ENCODE measurements at places on chromosomes 4 and X.

DNA sequence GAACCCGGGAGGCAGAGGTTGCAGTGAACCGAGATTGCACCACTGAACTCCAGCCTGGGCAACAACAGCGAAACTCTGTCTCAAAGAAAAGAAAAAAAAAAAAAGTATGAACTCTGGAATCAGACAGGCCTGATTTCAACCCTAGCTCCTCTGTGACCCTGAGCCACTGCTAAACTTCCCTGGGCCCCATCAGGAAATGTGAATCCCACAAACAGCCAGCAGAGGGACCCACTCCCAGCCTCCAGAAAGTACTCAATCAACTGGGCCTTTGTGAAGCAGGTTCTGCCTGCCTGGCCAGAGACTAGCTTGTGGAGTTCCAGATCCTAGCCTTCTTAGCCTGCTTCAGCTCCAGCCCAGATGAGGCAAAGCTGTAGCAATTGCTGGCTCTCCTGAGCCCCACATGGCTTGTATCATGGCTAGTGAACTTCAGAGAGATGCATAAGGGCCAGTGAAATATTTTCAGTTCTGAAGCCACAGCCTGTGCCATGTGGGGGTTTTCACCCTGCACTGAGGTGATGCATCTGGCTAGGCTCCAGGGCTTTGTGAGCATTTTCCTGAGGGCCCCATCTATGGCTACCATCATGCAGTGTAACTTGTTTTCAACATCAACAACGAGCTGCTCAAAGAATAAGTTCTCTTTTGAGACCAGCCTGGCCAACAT lies 7.2 kb upstream of the IDS start:
- DNase-seq = peak; percentile 41

DNA sequence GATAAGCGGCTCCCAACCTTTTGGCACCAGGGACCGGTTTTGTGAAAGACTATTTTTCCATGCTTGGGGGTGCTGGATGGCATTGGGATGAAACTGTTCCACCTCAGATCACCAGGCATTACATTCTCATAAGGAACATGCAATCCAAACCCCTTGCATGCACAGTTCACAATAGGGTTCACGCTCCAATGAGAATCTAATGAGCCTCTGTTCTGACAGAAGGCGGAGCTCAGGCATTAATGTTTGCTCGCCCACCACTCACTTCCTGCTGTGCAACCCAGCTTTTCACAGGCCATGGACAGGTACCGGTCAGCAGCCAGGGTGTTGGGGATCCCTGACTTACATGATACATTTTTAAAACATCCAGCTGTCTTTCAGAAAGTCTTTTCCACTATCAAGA lies 187.3 kb downstream of the SLC39A8 start:
- DNase-seq = no peak

DNA sequence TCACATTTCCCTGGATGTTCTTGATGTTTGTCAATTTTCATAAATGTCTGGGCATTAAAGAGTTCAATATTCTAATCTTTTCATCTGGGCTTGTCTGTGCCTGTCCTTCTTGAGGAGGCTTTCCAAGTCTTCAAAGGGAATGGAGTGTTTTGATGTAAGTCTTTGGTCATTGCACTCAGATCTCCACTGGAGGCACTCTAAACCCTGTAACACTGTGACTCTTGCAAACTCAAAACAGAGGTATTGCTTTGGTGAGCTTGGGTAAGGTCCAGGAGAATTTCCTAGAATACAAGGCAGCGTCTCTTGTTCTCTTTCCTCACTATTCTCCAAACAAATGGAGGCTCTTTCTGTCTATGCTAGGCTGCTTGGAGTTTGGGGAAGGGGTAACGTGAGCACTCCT lies 1118.1 kb upstream of the PABPC4L start:
- no peak for DNase-seq

- DNase-seq = no peak
These were observed 85.9 kb upstream of the FAM47A start for GRCh38 chrX:34218063-34218462.

DNA sequence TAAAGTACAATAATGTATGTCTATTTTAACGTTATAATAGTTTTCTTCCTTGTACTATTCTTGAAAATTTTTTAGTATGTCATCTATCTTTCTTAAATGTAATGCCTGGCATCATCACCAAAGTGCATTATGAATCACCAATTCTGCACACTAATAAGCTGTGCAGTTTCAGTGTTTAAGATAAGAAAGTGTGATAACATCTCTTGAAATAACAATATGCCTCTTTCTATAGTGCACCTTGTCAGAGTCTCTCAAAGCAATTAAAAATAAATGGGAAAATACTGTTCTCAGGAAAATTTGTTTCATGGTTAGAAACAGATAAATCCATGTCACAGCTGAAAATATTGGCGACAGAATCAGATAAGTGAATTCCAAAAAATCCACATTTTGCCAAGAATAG lies 457.4 kb upstream of the PCDH10 start:
- DNase-seq = no peak

DNA sequence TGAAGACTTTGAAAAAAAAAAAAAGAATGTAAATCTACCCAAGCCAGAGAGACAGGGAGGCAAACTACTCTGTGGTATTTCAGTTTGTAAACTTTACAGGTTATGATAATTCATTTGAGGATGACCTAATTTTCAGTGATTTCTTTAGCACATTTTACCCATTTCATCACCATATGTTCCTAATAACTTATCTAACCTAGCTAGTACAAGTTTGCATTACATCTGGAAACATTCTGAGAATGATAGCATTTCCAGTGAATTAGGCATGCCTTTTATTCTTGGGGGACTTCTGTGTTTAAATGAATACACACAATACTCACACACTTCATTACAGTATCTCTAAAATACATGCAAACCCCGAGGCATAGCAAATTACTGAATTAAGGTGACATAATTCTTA lies 1055.5 kb downstream of the PCDH18 start:
- DNase-seq = no peak

DNA sequence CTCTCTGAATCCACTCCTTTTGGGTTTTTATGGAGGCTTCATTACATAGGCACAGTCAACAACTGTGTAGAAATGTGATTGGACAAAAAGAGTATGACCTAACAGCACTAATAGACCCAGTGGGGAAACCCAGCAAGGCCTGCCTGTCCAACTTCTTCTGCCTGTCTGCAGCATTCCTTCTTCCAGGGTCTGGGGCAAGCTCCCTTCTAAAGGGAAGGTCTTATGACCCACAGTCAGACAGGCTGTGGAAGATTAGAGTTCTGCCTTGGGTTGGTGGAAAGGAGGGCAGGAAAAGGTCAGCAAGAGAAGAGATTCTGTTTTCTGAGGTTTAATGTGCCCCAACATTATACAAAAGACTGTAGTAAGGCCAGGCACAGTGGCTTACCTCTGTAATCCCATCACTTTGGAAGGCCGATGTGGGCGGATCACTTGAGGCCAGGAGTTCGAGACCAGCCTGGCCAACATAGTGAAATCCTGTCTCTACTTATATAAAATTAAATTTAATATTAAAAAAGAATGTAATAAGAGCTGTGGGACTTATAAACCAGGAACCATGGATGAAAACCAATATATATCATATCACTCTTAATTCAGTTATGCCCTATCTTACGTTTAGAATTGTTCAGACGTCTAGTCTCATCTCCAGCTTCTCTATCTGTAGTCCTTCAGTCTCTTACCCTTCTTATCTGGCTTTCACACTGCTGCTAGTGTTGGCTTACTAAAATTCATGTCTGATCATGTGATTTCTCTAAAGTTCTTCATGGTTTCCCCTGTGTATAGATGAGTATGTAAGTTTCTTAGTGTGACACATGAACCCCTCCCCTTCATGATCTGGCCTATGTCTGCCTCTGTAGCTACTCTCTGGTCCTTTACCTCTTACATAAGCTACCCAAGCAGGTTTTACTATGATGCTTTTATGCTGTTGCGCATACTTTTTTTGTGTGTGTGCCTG lies 6.2 kb downstream of the CLCN3 start:
- DNase-seq = no peak

DNA sequence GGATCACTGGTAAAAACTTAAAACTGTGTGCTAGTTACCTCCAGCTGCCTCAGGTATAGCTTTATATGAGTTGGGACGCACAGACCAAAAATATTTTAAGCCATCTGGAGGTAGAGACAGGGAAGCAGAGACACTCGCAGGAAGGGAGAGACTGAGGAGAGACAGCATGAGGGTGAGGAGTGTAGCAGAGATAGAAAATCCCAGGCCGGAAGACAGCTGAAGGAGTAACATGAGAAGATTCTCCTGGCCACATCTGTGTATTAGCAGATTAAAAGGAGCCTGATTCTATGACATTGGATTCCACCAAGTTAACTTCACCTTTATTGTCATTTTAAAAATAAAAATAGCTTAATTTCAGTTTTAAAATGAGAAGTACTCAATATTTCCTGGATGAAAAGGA lies 84.3 kb downstream of the PDLIM5 start:
- DNase-seq = no peak

DNA sequence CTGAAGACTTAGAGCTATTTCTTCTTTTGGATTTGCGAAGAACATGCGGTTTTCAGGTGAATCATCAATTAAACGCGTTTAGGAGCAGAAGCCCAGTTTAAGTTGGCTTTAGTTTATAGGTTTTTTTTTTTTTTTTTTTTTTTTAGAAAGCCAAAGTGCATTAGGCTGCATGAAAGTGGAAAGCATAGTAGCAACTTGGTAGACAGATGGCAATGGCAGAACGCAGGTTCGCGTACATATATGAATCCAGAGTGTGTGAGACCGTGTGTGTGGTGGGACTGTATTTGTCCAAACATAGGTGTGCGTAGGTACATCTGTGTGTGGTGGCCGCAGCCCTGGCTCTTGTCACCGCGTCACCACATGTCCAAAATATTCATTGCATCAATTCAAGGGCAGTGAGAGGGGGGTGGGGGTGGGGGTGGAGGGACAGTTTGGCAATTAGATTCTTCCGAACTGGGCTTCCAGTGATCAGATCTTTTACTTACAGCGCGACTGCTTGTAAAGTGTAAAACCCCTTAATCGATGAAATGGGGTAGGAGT lies 901 bp downstream of the JADE1 start:
- DNase-seq = peak; percentile 12

DNA sequence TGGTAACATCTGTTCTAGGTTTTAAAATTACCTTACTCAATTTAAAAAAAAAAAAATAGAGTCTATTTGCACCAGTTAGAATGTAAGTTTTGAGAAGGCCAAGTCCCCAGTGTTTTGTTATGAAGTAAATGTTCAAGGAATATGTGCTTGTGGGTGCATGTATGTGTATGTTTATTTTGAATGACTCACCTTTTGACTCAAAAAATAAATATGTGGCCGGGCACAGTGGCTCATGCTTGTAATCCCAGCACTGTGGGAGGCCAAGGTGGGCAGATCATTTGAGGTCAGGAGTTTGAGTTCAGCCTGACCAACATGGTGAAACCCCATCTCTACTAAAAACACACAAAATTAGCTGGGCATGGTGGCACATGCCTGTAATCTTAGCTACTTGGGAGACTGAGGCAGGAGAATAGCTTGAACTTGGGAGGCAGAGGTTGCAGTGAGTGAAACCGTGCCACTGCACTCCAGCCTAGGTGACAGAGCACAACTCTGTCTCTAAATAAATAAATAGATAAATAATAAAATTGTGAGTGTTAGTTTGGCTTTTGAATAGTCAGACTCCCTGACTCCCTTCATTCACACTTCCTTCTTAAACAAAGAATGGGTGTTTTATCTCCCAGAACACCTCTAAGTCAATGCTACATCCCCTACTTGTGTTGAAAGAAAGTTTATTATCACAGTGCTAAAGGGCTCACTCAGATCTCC lies 511.3 kb upstream of the PCDH7 start:
- DNase-seq = no peak

DNA sequence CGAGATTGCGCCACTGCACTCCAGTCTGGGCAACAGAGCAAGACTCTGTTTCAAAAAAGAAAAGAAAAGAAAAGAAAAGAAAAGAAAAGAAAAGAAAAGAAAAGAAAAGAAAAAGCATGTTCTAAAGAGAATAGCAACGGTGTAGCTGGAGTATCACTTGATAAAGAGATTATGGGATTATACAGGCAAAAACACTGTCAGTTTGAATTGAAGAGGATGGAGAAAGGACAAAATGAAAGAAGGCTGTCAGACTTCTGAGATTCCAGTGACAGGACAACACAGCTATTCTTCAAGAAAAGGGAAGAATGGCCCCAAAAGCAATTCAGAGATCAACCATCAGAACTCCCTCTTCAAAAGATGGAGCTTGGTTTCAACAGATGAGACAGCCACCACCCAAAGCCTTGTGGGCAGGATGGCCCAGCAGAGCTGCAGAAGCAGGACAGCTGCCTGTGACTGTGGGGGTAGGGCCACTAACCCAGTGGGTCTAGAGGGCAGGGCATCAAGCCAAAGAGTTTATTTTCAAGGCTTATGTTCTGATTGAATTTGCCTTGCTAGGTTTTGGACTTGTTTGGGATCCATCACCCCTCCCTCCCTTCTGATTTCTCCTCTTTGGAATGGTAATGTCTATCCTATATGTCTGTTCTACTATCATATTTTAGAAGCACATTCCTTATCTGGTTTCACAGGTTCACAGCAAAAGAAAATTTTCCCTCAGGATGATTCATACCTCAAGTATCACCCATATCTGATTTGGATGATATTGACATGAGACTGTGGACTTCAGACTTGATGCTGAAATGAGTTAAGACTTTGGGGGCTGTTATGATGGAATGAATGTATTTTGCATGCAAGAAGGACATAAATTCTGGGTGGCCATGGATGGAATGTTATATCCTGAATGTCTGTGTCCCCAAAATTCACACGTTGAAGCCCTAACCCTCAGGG lies 17.5 kb downstream of the RFC1 start:
- no peak for DNase-seq

- DNase-seq = no peak
These were observed 503.2 kb downstream of the PACRGL start for GRCh38 chr4:21203416-21203815.

- no peak for DNase-seq
These were observed 36.0 kb upstream of the CBR4 start for GRCh38 chr4:169045862-169046584.

- no peak for DNase-seq
These were observed 160.3 kb downstream of the AFAP1 start for GRCh38 chr4:7779432-7779768.

DNA sequence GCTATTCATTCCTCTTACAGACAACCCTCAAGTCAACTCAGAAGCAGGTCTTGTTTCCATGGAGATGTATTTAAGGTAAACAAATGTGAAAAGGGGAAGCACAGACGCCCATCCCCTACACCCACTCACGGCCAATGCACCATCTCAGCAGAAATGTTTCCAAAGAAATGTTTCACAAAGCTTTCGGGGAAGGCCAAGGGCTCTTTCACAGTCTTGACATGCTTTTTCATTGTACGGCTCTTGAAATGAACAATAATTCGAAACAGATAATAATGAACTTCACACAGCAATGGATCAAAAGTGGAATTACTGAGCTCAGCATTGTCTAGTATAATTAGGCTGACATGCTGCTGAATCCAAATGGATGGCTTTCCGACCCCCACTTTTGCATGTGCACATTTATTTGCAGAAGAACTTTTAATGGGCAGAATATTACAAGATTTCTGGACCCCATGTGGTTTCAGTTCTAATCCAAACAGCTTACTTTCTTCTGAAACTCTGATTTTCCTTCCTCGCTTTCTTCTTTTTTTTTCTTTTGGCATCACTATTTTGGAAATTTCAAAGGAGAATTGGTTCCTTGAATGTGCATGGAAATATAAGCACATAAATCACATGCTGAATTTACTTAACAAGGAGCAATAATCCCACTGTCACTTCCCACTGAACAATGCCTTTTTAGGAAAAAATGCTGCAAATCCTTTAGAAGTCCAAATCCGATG lies 160.9 kb downstream of the SMIM20 start:
- peak; percentile 53 for DNase-seq

GRCh38 chrX:141924293-141924692 lies 20.6 kb downstream of the MAGEC1 start:
- DNase-seq = no peak

- no peak for DNase-seq
These were observed 74.1 kb upstream of the WDR44 start for GRCh38 chrX:118271775-118272174.

Measured in activated CD4-positive, alpha-beta T cell treated with anti-CD3 and anti-CD28 coated beads for 4 hours (primary cell).